ENCODE measurements at places on chromosomes 7 and 10. TPM values are rescaled to one million over a fixed set of nuclear protein-coding genes. Genes with fewer than 3 reads are reported as not detected.

The SRRM3 gene
- total RNA-seq: 10.0 TPM

The IDI2 gene
- total RNA-seq: not detected

The GHRHR gene
- not detected for total RNA-seq

The NPY gene
- total RNA-seq: not detected

The CCDC3 gene
- 1.2 TPM for total RNA-seq

Data from A549 treated with CORT108297 at 1 μM for 4 hours (cell line).